ENCODE measurements at places on chromosomes 11 and 22.

DNA sequence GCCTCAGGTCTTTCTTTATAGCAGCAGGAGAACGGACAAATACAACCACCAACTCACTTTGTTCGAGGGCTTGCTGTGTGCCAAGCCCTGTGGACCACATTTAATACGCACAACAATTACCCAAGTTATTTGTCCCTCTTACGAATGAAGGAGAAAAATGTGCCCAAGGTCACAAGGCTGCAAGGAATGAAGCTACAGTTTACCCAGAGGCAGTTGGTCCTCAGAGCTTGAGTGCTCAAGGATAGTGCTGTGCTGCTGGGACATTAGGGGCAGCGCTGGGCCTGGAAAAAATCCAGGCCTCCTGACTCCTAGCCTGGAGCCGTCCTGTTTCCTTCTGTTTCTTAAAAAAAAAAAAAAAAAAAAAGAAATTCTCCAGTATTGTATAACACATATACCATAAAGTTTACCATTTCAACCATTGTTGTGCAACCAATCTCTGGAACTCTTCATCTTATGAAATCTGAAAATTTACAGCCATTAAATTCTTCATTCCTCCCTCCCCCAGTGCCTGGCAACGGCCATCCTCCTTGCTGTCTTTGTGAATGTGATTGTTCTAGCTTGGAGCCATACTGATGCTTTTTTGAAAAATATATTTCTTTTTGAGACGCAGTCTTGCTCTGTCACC, 1.0 kb upstream of the C11orf86 start:
- DNase-seq, result no peak

DNA sequence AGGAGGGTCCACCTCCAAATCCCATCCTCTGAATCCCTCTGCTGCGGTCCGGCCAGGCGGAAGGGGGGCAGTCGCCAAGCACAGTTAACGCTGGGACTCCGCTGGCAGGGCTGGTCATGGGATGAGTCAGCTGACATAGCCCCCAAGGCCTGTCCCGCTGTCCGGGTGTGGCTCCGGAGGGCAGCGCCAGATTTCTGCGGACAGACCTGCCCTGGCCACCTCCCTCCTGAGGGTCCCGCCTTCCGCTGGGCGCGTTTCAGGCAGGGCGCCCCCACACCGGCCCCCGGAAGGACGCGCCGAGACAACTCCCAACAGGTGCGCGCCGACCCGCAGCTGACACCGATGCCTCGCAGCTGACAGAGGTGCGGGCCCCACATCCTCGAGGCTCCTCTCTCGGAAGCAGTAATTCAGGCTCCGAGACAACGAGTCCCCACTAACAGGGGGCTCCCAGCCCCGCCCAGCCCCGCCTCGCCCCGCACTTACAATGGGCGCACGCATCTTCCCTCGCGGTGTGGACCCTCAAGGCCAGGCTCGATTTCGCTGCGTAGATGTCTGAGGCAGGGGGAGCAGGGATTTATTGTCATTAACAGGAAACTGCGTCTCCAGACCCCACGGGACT, 607 bp downstream of the PLAAT3 start:
- peak; percentile 17 for DNase-seq

DNA sequence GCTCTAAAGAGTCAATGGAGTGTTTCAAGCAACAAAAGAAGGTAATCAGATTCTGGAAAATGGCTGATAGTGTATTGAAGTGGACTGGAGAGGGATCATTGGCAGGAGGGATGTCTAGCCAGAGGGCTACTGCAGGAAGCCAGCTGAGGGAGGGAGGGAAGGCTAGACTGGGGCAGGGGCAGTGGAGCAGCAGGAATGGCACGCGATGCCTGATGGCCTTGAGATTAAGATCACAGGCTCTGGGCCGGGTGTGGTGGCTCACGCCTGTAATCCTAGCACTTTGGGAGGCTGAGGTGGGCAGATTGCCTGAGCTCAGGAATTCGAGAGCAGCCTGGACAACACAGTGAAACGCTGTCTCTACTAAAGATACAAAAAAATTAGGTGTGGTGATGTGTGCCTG, 47.5 kb upstream of the PRDM11 start:
- peak; percentile 28 for DNase-seq

GRCh38 chr22:40028098-40028425, 33.3 kb downstream of the FAM83F start:
- DNase-seq, result no peak

GRCh38 chr22:22746963-22747933, 102.8 kb downstream of the GGTLC2 start:
- DNase-seq, result peak; percentile 44

- DNase-seq, result no peak
Observed at GRCh38 chr11:124310721-124311120, 3.0 kb downstream of the OR8D1 start.

All from stimulated activated effector memory CD8-positive, alpha-beta T cell treated with anti-CD3 and anti-CD28 coated beads, Interleukin-12 subunit alpha, Interleukin-12 subunit beta, amount 100 ng/mL, for 72 hours (primary cell).